ENCODE measurements at places on chromosomes 16 and 17.

GRCh38 chr16:9481747-9482730 lies 390.6 kb downstream of the HAPSTR1 start:
- no peak for DNase-seq

DNA sequence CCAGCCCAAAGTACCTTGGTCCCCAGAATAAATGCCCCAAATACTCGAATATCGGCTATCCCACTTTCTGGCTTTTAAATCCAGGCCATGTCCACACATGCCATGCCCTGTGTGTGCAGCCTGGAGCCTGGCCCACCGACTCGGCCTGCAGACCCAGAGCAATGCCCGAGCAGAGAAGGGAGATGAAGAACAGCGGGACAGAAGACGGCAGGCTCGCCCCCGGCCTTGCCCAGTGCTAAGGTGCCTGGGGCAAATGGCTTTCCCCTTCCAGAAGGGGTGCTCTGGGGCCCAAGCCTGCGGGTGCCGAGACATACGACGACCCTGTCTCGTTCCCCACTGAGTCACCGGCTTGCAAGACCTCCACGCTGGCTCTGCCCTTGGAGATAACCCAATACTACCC lies 8.0 kb downstream of the CLUH start:
- no peak for DNase-seq

GRCh38 chr16:29898804-29899515 lies 390 bp downstream of the SEZ6L2 start:
- no peak for DNase-seq

DNA sequence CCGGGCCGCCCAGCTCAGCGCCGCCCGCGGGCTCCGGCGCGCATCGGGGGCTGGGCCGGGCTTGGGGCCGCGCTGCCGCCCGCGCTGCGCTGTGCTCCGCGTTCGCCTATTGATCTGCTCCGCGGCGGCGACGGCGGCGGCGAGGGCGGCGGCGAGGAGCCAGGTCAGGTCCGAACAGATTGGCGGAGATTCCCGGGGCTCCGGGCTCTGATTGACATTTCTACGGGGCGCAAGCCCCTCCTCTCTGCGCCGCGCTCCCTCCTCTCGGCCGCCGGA lies 559 bp downstream of the IRX3 start:
- DNase-seq: no peak

DNA sequence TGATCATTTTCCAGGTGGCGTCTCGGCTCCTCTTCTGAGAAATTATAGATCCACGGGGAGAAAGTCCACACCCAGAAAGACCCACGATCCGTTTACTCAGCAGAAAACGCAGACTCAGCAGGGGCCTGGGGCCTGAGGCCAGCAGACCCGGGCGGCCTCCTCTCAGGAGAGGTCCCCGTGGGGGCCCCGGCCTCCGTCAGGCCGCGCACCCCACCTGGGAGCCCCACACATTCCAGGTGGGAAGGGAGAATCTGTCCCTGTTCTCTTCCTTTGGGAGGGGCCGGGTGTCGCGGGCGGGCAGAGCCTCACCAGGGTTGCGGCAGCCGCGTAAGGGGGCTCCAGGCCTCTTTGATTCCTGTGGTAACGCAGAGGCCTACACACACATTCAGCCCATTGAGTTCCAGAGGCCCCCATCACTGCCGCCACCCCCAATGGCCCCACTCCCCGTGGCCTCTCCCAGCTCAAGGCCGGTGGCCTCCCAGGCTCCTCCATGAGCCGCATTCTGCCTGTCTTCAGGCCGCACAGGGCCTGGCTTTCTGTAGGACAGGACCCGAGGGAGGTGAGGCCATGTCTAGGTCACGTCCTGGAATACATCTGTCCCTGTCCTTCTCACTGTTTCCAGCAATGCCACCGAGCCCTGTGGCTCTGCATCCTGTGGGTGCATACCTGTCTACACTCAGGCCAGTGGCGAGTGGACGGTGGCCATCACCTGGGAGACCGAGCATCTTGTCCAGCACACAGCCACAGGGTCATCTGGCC lies 1.6 kb upstream of the IGFALS start:
- DNase-seq: no peak

GRCh38 chr16:84407588-84408313 lies 39.4 kb downstream of the ATP2C2 start:
- DNase-seq: no peak

DNA sequence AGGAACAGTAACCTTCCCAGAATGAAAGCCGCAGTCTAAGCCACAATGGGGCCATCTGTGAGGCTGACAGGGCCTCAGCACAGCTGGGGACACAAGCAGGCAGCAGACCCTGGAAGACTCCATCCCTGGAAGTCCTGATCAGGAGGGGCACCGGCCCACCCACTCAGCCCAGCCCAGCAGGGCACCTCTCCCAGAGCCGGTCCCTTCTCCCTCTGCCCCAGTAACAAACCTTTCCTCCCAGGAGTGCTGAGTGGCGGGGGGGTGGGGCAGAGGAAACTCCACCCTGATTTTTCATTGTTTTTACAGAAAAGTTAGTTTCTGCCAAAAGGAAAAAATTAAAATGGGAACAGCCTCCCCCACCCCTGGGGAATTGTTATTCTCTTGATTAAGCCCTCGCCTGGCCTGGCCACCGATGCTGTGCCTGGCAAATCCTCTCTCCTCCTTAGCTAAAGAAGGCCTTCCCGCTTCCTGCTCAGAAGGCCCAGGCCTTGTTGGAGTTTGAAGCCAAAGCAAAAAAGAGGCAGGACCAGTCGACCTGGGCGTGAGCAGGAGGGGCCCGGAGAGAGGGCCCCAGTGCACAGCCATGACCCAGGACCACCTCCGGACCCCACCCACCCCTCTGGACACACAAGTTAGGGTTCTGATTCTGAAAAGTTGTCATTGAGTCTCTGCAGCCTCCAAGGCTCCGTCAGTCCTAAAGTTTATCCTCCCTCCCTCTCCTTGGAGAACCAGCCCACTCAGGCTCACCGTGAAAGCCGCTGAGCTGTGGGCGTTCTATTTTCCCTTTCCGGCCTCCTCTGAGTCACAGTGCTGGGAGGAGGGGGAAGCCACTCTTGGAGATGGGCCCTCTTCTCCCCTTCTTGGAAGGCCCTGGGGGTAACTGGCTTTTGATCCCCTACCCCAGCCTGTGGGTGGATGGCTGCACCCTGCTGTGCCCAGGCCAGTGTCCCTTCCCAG lies 128.4 kb upstream of the TNRC6C start:
- no peak for DNase-seq

- DNase-seq: no peak
These were observed 12.1 kb downstream of the VMP1 start for GRCh38 chr17:59719526-59719925.

DNA sequence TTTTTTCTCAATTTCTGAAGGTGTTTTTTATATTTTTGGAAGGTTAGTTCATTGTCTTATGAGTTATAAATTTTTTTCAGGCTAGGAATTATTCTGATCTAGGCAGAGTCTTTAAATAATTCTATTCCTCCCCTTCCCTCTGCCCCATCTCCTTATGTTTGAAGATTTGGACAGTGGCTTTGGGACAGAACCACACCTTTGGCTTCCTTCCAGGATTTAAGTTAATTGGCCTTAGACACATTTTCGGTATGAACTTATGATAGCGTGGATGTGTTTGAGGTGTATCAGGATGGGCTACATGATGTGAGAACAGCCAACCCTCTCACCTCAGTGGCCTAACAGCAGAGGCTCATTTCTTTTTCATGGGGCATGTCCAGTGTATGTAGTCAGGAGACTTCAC lies 24.3 kb downstream of the EPN2 start:
- no peak for DNase-seq

- no peak for DNase-seq
These were observed 166.7 kb downstream of the RBFOX3 start for GRCh38 chr17:79444198-79444597.

DNA sequence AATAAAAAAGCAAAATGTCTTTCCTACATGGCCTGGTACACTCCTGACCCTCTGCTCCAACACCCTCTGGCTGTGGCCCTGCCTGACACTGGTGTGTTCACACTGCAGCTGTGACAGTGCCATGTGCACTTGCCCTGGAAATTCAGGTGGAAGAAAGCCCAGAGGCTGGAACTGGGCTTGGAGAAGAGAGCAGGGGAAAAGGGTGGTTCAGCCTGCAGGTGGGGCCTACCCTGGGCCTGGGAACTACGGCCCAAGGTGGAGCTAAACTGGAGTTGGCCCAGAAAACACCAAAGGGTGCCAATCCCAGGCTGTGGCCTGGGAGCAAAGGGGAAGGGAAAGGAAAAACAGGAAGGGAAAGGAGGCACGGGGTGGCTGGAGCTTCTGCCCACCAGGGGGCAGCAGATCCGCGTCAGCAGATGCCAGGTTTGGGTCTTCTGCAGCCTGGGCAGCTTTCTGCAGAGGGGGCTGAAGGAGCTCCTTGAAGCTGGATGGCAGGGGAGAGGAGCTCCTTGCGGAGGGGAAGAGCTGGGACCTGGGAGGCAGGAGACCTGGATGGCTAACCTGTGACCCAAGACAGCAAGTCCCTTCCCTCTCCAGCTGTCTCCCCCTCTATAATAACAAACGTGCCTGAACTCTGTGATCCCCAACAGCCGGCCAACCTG lies 15.4 kb upstream of the CTCF start:
- DNase-seq: no peak

GRCh38 chr16:62036802-62037135 lies 531 bp upstream of the CDH8 start:
- DNase-seq: no peak

- no peak for DNase-seq
These were observed 26.7 kb downstream of the ZNF469 start for GRCh38 chr16:88409296-88410065.

Data from AG04449 (cell line).